Fibroblast of villous mesenchyme (primary cell): ENCODE measurements at places on chromosomes 2 and 18. TPM values are rescaled to one million over a fixed set of nuclear protein-coding genes. Genes with fewer than 3 reads are reported as not detected.
A peak's percentile ranks its signal among the peaks of the same experiment; 100 is the strongest.

ATP8B1 gene
- 26.3 and 28.3 TPM in 2 replicates for total RNA-seq

FHL2 gene
- 343 and 346 TPM in 2 replicates for total RNA-seq

DNA sequence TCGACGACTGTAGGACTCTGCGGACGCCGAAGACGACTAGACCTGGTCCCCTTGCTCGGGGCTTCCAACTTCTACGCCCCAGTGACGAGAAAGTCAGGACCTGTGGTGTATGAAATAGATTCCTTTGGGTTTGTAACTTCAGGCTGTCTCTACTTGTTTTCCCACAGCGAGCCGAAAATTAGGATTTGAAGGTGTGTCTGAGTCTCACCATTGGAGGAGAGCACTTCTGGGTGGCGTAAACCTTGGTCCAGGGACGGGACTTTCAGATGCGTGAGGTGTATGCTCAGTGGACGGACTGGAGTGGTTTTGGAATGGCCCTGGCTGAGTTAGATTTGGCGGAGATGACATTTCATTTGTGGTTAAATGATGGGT is 1.3 kb downstream of the BIRC6 start:
- DNase-seq = peak; percentile 46

GRCh38 chr2:68236876-68237275 is 15.5 kb downstream of the PPP3R1 start:
- DNase-seq = no peak

DNA sequence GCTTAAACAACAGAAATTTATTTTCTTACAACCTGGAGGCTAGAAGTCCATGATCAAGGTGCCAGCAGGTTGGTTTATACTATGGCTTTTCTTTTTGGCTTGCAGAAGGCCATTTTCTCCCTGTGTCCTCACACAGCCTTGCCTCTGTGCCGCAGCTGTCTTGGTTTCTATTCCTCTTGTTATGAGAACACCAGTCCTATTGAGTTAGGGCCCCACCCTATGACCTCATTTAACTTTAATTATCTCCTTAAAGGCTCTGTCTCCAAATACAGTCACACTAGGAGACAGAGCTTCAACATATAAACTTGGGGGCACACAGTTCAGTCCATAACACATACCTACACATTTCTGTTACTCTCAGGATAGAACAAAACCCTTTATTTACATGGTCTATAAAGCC is 17.3 kb upstream of the RHOB start:
- peak; percentile 53 for DNase-seq
